Activated T-helper 17 cell treated with anti-CD3 and anti-CD28 coated beads, Interleukin-2, amount 50 U/mL, for 72 hours (primary cell): ENCODE measurements at places on chromosomes 11 and 22. TPM values are rescaled to one million over a fixed set of nuclear protein-coding genes. Genes with fewer than 3 reads are reported as not detected.

Gene GLYATL2
- total RNA-seq, result not detected

Gene MCAM
- total RNA-seq, result 8.2 TPM

Gene RAPSN
- 1.1 TPM for total RNA-seq

Gene KIF18A
- 30.3 TPM for total RNA-seq

Gene TEF
- 2.4 TPM for total RNA-seq

Gene CYTH4
- 53.7 TPM for total RNA-seq

- no peak overlapping the region for H3K4me3 ChIP-seq
- no peak for ATAC-seq
- H3K27me3 ChIP-seq, result peaks cover 10% of the 10 kb centered on the region
- H3K36me3 ChIP-seq, result no peaks in the 10 kb centered on the region
- no peaks in the 10 kb centered on the region for H3K4me1 ChIP-seq
Observed at GRCh38 chr11:36039471-36039870, 95.6 kb downstream of the LDLRAD3 start.

- ATAC-seq, result no peak
- peaks cover 6% of the 10 kb centered on the region for H3K27me3 ChIP-seq
- no peak overlapping the region for H3K27ac ChIP-seq
- peaks cover 5% of the 10 kb centered on the region for H3K4me1 ChIP-seq
- H3K36me3 ChIP-seq, result no peaks in the 10 kb centered on the region
Observed at GRCh38 chr11:95732930-95733602, 56.5 kb downstream of the FAM76B start.

DNA sequence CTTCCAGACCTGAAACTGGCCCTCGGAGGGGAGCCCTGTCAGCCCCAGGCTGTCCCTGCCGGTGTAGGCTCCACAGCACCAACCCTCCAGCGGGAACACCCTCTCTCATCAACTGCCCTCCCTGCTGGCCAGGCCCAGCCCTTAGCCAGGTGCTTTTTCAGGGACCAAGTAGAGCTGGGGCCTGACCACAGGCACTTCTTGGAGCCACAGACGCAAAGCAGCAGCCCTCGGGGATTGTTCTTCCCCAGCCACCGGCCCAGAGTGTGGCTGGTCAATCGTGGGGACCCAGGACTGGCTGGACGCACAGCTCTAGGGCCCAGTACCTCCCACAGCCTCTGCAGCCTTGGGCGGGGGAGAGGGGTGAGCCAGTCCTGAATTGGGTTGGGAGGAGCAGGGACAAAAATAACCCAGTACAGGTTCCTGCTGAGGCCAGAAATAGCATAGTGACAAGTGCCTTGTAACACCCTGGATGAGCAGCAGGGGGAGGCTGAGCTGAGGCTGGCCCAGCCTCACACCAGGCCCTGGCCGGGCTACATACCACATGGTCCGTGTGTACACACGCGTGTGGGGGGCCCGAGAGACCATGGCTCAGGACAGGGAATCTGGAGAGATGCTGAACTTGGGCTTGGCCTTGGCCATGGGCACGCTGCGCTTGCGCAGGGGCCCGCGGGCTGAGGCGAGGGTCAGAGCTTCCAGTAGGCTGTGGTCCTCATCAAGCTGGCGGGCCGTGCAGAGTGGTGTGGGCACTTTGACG, 2.0 kb downstream of the KCNJ11 start:
- no peaks in the 10 kb centered on the region for H3K36me3 ChIP-seq
- no peaks in the 10 kb centered on the region for H3K27me3 ChIP-seq
- H3K4me1 ChIP-seq, result no peaks in the 10 kb centered on the region

GRCh38 chr11:80595011-80595410, 1154.2 kb upstream of the TENM4 start:
- no peaks in the 10 kb centered on the region for H3K27me3 ChIP-seq
- H3K4me3 ChIP-seq, result no peak overlapping the region
- no peaks in the 10 kb centered on the region for H3K36me3 ChIP-seq

DNA sequence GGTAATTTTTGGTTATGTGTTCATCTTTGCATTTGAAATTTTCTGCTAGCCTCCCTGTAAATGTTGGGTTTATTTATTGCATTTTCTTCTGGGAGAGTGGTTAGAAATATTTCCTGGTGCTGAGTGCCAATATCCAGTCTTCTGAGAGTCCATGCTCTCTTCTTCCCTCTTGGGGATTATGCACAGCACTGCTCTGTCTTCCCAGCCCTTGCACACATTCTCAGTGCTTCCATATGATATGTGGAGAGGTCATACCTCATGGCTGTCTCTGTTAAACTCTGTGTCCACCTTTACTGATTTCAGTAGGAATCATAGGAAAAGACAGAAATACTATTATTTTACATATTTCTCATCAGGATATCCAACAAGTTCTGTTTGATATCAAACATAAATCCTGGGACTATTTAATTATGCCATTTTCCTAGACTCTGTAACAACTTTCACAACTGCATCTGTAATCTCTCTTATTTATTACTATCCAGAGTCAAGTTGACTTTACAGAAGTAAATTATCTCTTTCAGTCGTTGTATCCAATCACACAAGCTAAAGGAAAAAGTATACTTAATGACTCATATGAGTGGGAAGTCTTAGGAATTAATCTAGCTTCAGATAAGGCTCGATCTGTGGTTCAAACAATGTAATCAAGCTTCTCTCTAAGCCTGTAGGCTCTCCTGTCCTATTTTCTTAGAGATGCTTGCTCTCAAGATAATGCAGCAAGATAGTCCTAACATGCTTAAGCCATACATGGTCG, 2.7 kb upstream of the NXPE1 start:
- H3K4me3 ChIP-seq, result no peak overlapping the region
- no peaks in the 10 kb centered on the region for H3K4me1 ChIP-seq
- ATAC-seq, result no peak
- peaks cover 4% of the 10 kb centered on the region for H3K27me3 ChIP-seq
- no peaks in the 10 kb centered on the region for H3K36me3 ChIP-seq

- H3K27ac ChIP-seq, result no peak overlapping the region
- H3K27me3 ChIP-seq, result no peaks in the 10 kb centered on the region
- no peak overlapping the region for H3K4me3 ChIP-seq
- ATAC-seq, result no peak
- H3K36me3 ChIP-seq, result no peaks in the 10 kb centered on the region
- H3K4me1 ChIP-seq, result no peaks in the 10 kb centered on the region
Observed at GRCh38 chr11:10058356-10058755, 235.7 kb downstream of the SBF2 start.

GRCh38 chr11:34680206-34680605, 59.3 kb downstream of the EHF start:
- H3K27ac ChIP-seq, result no peak overlapping the region
- no peak overlapping the region for H3K4me3 ChIP-seq
- no peaks in the 10 kb centered on the region for H3K4me1 ChIP-seq
- no peaks in the 10 kb centered on the region for H3K36me3 ChIP-seq
- no peak for ATAC-seq

DNA sequence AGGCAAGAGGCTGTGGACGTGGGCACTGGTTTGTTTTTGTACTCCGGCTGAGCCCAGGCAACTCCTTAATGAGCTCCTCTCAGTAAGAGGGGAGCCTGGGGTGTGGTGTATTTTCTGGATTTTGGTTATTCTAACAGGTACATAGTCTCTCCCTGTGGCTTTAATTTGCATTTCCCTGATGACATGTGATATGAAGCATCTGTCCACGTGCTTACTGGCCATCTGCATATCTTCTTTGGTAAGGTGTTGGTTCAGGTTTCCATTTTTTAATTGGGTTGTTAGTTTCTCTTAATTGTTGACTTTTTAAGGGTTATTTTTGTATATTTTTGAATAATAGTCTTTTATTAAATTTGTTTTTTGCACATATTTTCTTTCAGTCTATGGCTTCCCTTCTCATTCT, 30.8 kb upstream of the SNX19 start:
- no peaks in the 10 kb centered on the region for H3K36me3 ChIP-seq
- H3K4me3 ChIP-seq, result no peak overlapping the region
- peaks cover 17% of the 10 kb centered on the region for H3K27me3 ChIP-seq
- H3K27ac ChIP-seq, result no peak overlapping the region

GRCh38 chr22:20430720-20431510, 6.7 kb downstream of the SCARF2 start:
- no peaks in the 10 kb centered on the region for H3K36me3 ChIP-seq
- ATAC-seq, result peak; percentile 40
- H3K27me3 ChIP-seq, result peaks cover 29% of the 10 kb centered on the region
- peaks cover 10% of the 10 kb centered on the region for H3K4me1 ChIP-seq
- H3K27ac ChIP-seq, result no peak overlapping the region
